ENCODE measurements at places on chromosomes 5 and 9.

DNA sequence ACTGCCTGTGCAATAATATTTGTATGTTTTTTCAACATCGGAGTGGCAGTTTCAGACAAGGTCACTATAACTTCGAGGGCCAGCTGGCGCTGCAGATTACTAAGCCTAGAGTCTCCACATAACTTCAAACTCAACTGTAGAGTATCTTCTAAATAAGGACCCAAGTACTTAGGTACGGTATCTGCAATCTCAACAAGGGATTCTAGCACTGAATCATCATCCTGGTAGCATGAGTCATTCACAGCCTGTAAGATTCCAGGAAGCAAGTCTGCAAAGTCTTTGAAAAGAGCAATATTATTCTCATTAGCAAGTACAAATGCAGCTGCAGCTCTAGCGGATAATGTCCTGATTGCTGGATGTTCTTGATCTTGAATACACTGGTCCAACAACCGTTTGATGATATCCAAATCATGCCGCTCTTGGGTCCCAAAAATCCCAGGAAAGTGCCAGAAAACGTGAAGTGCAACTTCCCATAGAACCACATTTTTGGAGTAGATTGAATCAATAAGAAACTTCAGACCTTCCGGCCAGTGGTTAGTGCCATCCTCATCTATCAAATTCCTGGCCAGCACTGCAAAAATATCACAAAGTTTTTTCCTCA, 654 bp downstream of the RANBP6 start:
- DNase-seq: no peak

DNA sequence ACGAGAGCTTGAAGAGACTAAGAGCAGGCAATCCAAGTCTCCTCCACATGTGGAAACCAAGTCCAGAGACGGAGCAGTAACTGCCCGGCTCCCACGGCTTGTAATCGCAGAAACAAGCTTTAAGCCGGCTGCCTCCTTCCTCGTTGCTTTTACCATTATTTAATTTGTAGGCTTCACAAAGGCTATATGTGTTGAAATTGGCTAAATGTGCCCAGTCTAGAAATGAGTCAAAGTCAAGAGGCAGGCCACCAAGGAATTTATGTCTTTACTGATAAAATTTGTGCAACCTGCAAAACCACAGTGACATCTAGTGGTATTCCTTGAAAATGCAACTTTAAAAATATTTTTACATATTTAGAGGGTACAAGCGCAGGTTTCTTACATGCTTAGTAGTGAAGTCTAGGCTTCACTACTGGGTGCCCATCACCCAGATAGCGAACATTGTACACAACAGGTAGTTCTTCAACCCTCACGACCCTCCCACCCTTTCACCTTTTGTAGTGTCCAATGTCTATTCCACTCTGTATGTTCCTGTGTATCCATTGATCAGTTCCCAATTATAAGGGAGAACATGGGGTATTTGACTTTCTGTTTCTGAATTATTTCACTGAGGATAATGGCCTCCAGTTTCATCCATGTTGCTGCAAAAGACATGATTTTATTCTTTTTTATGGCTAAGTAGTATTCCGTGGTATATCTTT, 33.5 kb upstream of the EBF1 start:
- no peak for DNase-seq

GRCh38 chr5:126462239-126463014, 39.2 kb downstream of the GRAMD2B start:
- DNase-seq: no peak

- no peak for DNase-seq
Observed at GRCh38 chr5:61304590-61305381, 27.3 kb upstream of the ZSWIM6 start.

- DNase-seq: peak; percentile 30
Observed at GRCh38 chr9:114310471-114311450, 12.1 kb upstream of the ORM1 start.

DNA sequence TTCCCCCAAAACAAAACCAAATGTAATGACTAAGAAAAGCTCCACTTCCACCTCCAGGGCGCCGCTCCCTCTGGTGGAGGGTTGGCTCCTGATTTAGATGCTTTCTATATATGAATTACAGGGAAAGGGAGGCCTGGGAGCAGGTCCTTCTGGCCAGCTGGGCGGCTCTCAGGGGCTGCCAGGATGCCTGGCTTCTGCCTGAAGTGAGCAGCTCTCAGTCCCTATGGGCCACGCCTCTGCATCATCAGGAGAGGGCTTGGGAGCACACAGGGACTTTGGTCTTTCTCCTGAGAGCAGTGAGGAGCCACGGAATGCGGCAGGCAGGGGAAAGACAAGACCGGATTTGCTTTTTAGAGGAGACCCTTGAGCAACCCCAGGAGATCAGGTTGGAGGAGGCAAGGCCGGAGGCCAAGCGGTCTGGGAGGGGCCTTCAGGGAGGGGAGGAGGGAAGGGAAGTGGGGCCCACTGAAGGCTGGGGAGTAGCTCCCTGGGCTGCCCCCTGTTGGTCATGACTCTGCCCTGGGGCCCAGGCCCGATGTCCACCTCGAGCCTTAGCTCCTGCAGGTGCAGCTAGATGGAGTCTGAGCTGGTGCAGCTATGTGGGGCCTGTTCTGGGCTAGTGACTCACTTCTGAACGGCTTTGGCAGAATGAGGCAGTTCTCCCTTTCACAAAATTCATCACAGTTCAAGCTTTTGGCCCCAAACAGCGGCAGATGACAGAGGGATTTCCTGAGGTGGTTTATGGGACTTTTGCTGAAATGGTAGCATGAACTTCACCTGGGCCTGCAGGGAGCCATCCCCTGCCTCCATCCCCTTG, 11.3 kb upstream of the GRHPR start:
- DNase-seq: peak; percentile 63

Measured in activated CD8-positive, alpha-beta memory T cell treated with anti-CD3 and anti-CD28 coated beads, Interleukin-2, amount 50 U/mL, for 48 hours (primary cell).